ENCODE measurements at places on chromosomes 5 and 9.

- DNase-seq, result no peak
Measured at GRCh38 chr5:52725065-52725746, 62.5 kb upstream of the ITGA1 start.

- DNase-seq, result no peak
Measured at GRCh38 chr9:15738011-15738410, 185.2 kb downstream of the CCDC171 start.

DNA sequence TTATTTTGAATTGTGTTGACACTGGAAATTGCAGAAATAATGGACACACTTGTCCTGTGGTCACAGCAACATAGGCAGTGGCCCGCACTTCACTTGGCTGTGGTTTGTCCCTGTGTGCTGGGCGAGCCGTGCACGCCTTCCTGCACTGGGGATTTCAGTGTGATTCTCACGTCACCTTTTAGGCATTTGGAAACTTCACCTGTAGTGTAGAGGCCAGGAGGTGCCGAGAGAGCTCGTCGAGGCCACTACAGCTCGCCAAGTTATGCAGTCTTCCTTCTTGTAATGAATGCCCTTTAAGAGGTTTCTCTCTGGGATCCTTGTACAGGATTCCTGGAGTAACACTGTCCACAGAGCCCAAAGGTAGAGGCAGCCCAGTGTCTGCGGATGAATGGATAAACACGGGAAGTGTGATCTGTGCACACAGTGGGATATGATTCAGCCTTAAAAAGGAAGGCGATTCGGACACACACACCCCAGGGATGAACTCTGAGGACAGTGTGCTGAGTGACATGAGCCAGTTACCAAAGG lies 14.7 kb downstream of the TRAF2 start:
- DNase-seq, result no peak

- DNase-seq, result no peak
Measured at GRCh38 chr9:118263949-118264348, 559.7 kb downstream of the TLR4 start.

DNA sequence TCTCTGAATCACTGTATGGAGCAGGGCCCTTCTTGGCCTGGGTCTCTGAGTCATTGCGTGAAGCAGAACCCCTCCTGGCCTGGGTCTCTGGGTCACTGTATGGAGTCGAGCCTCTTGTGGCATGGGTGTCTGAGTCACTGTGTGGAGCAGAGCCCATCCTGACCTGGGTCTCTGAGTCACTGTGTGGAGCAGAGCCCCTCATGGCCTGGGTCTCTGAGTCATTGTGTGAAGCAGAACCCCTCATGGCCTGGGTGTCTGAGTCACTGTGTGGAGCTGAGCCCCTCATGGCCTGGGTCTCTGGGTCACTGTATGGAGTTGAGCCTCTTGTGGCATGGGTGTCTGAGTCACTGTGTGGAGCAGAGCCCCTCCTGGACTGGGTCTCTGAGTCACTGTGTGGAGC lies 94.0 kb upstream of the RAPGEF1 start:
- no peak for DNase-seq
